Amniotic stem cell (primary cell): ENCODE measurements at places on chromosomes 13 and 19.

- no peak for DNase-seq
Measured at GRCh38 chr19:45439190-45439568, 15.5 kb upstream of the ERCC1 start.

- DNase-seq, result no peak
Measured at GRCh38 chr19:6697291-6697690, 23.2 kb downstream of the C3 start.

- no peak for DNase-seq
Measured at GRCh38 chr13:23754506-23754905, 134.7 kb downstream of the MIPEP start.

GRCh38 chr13:47036294-47037008 is 139.6 kb upstream of the HTR2A start:
- no peak for DNase-seq

GRCh38 chr13:84439108-84439507 is 556.8 kb upstream of the SLITRK1 start:
- no peak for DNase-seq

GRCh38 chr13:47133011-47133445 is 236.2 kb upstream of the HTR2A start:
- no peak for DNase-seq

DNA sequence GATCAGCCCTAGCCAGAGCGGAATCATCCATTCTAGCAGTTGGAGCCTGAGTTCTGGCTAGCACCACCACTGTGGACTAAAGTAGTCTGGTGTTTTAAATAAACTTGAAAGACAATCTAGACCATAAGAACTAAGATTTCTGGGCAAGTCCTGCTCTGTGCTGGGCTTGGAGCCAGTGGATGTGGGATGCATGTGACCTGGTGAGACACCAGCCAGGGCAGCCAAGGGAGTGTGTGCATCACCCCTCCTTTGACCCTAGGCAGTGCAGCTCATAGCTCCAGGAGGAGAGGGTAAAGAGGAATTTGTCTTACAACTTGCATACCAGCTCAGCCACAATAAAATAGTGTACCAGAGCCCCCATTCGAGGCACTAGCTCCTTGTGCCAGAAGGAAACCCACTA is 21.0 kb downstream of the ITGBL1 start:
- no peak for DNase-seq

DNA sequence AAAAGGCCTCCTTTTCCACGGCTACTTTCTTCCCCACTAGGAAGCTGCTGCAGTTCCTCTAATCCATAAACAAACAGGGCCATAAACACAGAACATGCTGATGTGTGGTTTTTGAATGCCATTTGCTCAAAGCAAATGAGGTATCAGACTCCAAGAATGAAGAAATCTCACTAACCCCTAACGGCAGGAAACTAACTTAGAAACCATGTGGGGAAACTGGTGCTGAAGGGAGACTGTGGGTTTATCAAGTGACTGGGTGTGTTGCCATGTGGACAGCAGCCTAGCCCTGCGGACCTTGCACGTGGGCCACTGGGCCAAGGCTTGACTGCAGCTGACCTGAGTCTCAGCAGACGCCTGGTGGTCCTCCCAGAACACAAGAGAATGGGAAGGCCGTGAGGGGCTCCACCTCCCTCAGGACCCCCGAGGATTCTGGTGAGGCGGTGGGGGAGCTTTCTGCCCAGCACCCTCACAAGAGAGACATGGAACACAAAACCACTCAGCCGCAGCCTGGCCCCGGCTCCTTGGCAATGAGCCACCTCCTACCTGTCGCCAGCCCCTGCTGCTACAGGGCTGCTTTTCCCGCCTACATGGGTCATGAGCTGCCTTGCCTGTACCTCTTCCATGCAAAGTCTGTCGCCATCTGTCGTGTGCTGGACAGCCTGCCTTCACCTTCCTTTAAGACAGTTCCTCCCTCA is 10.6 kb downstream of the SLC15A1 start:
- no peak for DNase-seq

DNA sequence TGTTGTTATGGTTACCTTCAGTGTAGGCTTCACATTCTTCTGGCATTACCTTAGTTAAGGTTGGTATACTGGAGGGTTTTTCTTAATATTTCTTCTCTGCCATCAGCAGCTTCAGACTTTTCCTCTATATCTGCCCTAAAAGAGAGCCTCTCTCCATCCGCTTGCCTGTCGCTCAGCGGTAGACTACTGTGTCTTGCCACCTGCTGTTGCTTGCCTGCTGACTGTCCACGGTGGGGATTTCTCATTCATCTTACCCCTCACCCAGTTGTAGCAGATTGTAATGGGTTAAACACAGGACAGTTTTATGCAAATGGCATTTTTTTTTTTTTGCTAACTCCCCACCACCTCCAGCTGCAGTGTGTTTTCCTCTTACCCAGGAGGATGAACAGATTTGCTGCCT is 577.2 kb downstream of the SLITRK5 start:
- no peak for DNase-seq

DNA sequence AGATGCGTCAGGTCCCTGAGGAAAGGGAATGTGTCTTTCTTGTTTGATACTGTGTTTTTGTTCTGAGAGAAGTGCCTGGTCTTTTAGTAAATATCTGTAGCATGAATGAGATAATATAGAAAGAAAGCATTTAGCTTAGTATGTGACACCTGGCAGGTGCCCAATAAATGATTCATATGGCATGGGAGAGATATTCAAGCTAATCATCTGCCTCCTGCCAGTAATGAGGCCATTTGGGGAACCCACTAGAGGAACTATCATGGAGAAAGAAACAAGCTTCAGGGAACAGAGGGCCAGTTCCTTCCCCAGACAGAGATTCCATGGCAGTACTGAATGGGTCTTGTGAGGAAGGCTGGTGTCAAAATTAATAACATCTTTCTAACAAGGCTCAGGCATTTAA is 603.9 kb downstream of the DCT start:
- DNase-seq, result no peak

- no peak for DNase-seq
Measured at GRCh38 chr19:7099597-7099921, 30.1 kb downstream of the ZNF557 start.

GRCh38 chr19:47152632-47153031 is 22.0 kb downstream of the SAE1 start:
- DNase-seq, result no peak

DNA sequence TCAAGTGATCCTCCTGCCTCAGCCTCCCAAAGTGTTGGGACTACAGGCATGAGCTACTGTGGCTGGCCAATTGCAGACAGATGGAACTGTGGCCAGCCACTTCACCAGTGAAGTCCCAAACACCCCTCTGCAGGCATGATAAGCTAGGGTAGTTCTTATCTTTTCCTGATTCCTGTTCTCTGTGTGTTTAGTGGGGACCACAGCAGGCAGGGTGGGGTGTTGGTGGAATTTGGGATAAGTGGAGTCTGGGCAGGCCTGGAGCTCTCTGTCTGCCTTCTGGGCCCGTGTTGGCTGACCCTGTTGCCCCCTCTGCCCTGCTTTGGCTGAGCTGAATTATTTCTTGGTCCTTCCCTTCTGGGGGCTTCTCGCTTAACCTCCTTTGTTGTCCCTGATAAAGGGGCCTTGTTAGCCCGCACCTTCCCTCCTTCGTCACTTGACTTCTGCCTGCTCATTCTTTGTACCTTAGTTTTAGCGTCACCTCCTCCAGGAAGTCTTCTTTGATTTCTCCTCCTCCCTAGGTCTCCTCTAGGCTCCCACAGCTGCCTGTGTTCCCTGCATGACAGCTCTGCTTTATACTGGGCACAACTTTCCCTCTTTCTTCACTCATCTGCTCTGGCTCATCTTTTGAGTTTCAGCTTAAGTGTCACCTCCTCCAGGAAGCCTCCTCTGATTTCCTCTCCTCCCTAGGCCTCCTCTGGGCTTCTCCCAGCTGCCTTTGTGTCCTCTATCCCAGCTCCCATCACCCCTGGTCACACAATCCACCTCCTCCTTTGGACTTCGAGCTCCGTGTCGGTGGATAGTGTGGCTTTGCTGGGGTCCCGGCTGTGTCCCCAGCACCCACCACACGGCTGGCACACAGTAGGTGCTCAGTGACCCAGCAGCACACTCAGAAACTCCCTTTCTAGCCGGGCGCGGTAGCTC is 1.7 kb upstream of the NCLN start:
- no peak for DNase-seq

- no peak for DNase-seq
Measured at GRCh38 chr19:6246174-6247006, 33.4 kb downstream of the MLLT1 start.

- DNase-seq, result no peak
Measured at GRCh38 chr13:33722216-33722915, 95.6 kb upstream of the RFC3 start.

GRCh38 chr13:45512098-45512496 is 47.4 kb downstream of the COG3 start:
- DNase-seq, result no peak

DNA sequence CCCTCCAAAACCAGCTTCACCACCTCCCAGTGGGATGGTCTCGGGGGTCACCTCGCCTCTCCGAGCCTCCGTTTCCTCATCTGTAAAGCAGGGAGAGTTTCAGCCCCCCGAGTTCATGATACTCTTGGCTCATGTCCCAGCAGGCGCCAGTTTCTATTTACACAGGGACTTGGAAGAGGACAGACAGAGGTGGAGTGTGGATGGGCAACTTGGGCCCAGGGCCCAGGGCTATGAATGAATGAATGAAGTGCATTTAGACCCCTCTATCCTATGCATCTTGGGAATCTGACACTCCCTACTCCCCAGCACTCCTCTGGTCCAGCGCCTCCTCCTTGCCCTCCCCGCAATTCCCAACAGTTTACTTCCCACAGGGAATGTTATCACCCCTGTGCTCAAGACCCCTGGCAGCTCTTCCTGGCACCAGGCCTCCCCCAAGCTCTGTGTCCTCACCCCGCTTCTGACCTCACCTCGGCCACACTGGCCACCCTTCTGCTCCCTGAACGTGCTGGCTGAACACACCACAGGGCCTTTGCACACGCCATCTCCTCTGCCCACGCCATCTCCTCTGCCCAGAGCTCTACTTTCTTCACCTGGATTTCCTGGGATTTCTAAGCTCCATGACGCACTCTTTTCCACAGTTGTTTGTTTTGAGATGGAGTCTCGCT is 4.9 kb upstream of the C2CD4C start:
- DNase-seq, result no peak

GRCh38 chr19:2425622-2426581 is 1.5 kb downstream of the TIMM13 start:
- DNase-seq, result no peak

DNA sequence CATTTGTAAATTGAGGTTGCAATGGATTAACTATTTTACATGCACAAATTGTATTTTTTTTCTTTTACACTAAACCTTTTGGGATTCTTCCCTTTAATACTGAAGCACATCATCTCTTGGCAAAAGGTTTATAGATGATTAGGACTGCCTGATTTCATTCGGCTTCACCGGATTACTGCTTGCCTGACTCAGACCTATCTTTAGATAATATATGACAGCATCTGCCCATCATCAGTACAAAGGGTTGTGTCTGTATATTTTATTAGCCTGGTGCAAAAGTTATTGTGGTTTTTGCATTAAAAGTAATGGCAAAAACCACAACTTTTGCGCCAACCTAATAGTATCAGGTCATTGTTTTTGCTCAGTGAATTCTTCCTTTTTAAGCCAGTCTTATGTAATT is 316.2 kb upstream of the HTR2A start:
- DNase-seq, result no peak

- DNase-seq, result no peak
Measured at GRCh38 chr13:51501592-51502152, 48.8 kb upstream of the INTS6 start.
